ENCODE measurements at places on chromosomes 12 and 14. TPM values are rescaled to one million over a fixed set of nuclear protein-coding genes. Genes with fewer than 3 reads are reported as not detected.

Gene C12orf54
- total RNA-seq: 1.2 TPM

Gene GPRC5A
- 2.4 TPM for total RNA-seq

Gene CABP1
- 0.71 TPM for total RNA-seq

Gene ADAM21
- not detected for total RNA-seq

Gene RAB5B
- total RNA-seq: 102 TPM

Gene DEGS2
- total RNA-seq: 0.49 TPM

Gene POU6F1
- total RNA-seq: 8.4 TPM

Gene GLIPR1L2
- total RNA-seq: 3.0 TPM

Gene HNRNPA1
- total RNA-seq: 657 TPM

Gene ZNF140
- 18.3 TPM for total RNA-seq

Gene CELA1
- total RNA-seq: not detected

Gene CARMIL3
- total RNA-seq: 0.16 TPM

Gene COCH
- 0.99 TPM for total RNA-seq

Gene LRRC10
- not detected for total RNA-seq

Gene FOXG1
- not detected for total RNA-seq

Gene CAND1
- total RNA-seq: 80.3 TPM

Gene GNB3
- 2.4 TPM for total RNA-seq

Gene FOXN4
- total RNA-seq: 1.9 TPM

Gene LGR5
- total RNA-seq: not detected

Gene RPL10L
- total RNA-seq: not detected
